ENCODE measurements at places on chromosomes 4 and X.

GRCh38 chrX:13069771-13070416 is 25.5 kb upstream of the FAM9C start:
- no peaks in the 10 kb centered on the region for H3K36me3 ChIP-seq
- no peaks in the 10 kb centered on the region for H3K4me1 ChIP-seq
- no peak overlapping the region for H3K4me3 ChIP-seq
- no peaks in the 10 kb centered on the region for H3K27me3 ChIP-seq
- H3K27ac ChIP-seq = no peak overlapping the region
- DNase-seq = no peak

- H3K36me3 ChIP-seq = no peaks in the 10 kb centered on the region
- no peaks in the 10 kb centered on the region for H3K27me3 ChIP-seq
- no peaks in the 10 kb centered on the region for H3K4me1 ChIP-seq
- DNase-seq = no peak
- no peak overlapping the region for H3K27ac ChIP-seq
Measured at GRCh38 chr4:118177126-118177525, 142.8 kb downstream of the NDST3 start.

DNA sequence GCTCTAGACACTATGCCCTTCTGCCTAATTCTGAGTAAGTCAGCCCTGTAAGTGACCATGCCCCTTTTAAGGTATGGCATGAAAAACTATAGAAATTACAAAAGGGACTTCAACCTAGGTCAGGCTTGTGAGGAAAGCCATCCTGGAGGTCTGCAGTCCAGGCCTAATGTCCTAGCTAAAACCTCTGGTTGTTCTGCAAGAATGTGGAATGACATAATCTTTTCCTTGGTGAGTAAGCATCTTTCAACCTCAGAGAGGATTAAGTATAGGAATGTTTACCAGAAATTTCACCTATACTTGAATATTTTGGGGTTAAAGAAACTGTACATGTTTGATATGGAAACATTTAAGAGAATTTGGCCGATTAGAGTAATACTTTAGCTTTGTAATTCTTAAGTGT is 23.8 kb upstream of the HPSE start:
- no peak overlapping the region for H3K27ac ChIP-seq
- no peak for DNase-seq
- H3K4me1 ChIP-seq = peaks cover 19% of the 10 kb centered on the region
- H3K27me3 ChIP-seq = no peaks in the 10 kb centered on the region

DNA sequence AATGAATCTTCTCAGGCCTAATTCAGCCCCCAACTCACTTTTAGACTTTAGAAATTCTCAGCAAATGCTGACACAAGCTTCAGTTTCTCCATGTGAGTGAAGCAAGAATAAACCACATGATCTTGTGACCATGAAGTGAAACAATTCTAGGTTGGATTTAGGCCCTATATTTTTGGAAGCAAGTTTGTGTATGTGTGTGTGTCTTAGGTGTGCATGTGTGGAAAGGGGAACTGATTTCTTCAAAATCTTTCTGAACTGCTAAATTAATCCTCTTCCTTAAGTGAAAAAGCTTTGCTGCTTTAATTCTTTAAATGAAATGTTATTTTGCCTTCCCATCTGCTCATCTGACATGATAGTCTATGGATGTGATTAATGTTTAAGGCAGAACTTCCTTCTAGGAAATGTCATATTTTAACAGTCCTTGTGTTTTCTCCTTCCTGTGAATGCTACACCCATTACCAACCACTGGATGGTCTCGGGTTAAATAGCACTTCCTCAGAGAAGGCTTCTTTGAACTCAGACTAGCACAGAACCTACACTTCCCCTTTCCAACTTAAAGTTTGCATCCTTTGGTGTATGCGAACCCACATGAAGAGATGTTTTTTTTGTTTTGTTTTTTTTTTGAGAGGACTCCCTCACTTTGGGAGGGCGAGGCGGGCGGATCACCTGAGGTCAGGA is 1.2 kb upstream of the TMEM144 start:
- peak overlapping the region; percentile 95 for H3K27ac ChIP-seq
- no peak for DNase-seq
- no peaks in the 10 kb centered on the region for H3K36me3 ChIP-seq

- no peaks in the 10 kb centered on the region for H3K27me3 ChIP-seq
Measured at GRCh38 chr4:5988086-5988845, 30.0 kb downstream of the C4orf50 start.

DNA sequence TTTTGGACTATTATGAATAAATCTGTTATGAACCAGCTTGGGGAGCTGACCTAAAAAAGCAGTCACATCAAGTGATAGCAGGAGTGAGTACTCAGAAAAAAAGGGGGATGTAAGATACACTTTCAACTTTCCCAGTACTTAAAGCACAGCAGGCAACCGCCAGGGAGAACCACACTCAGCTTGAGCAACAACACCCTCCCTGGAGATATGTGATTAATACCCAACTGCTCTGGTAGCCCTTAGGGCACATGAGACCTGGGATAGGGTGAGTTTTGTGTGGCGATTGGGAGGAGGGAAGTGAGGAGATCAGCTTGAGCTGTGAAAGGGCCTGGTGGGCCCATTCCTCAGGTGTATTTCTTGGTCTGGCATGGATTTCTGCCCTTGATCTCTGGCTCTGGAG is 220.3 kb upstream of the SFRP2 start:
- no peak for DNase-seq
- no peak overlapping the region for H3K4me3 ChIP-seq
- no peak overlapping the region for H3K27ac ChIP-seq
- no peaks in the 10 kb centered on the region for H3K36me3 ChIP-seq

DNA sequence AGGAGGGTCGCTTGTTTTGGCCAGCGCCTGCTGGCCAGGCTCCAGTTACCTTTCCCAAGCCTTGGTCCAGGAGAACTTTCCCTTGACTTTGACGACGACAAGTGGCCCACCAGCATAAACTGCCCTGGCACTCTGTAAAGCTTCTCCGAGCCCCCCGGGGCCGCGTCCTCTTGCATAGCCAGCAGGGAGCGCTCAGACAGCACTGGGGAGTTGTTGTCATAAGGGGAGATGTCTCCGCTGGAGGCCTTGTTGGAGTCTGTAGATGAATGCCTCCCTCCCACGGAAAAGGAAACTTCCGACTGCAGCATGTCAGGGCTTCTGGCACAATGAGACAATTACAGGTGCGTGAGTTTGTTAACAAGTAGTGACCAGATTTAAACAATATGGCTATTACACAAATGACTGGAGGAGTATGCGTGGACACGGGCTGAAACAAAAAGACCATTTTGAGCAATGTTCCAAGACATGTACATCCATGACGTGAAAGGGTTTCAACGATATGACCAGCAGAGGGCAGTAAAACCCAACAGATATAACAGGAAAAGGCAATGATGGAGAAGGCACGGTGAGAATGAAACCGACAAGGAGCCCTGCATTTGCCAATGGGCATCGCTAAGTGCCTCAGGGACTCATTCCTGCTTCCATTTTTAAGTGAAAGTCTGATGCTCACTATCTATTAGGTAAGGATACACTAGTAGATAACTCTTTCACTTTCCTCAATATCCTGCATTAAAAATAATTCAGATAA is 33.0 kb downstream of the HCCS start:
- no peak overlapping the region for H3K27ac ChIP-seq
- H3K27me3 ChIP-seq = peaks cover 23% of the 10 kb centered on the region
- no peaks in the 10 kb centered on the region for H3K4me1 ChIP-seq
- H3K36me3 ChIP-seq = no peaks in the 10 kb centered on the region
- H3K4me3 ChIP-seq = no peak overlapping the region

DNA sequence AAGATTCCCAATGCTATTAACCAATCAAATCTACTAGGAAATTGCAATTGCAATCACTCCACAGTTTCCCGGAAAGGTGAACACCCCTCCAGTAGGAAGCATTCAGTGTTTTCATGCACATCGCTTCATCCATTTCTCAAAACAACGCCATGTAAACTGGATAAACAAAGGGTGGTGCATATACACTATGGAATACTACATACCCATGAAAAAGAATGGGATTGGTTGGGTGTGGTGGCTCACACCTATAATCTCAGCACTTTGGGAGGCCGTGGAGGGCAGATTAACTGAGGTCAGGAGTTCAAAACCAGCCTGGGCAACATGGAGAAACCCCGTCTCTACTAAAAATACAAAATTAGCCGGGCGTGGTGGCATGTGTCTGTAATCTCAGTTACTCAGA is 29.1 kb downstream of the DHRSX start:
- no peak overlapping the region for H3K27ac ChIP-seq
- H3K27me3 ChIP-seq = no peaks in the 10 kb centered on the region
- DNase-seq = no peak
- no peak overlapping the region for H3K4me3 ChIP-seq

GRCh38 chr4:72531768-72532290 is 37.2 kb downstream of the ADAMTS3 start:
- H3K27ac ChIP-seq = no peak overlapping the region
- no peak for DNase-seq
- H3K4me1 ChIP-seq = no peaks in the 10 kb centered on the region
- no peaks in the 10 kb centered on the region for H3K36me3 ChIP-seq
- no peak overlapping the region for H3K4me3 ChIP-seq

Data from adrenal gland (tissue), 19 donors.